ENCODE measurements at places on chromosomes 16 and 17.
A peak's percentile ranks its signal among the peaks of the same experiment; 100 is the strongest.

DNA sequence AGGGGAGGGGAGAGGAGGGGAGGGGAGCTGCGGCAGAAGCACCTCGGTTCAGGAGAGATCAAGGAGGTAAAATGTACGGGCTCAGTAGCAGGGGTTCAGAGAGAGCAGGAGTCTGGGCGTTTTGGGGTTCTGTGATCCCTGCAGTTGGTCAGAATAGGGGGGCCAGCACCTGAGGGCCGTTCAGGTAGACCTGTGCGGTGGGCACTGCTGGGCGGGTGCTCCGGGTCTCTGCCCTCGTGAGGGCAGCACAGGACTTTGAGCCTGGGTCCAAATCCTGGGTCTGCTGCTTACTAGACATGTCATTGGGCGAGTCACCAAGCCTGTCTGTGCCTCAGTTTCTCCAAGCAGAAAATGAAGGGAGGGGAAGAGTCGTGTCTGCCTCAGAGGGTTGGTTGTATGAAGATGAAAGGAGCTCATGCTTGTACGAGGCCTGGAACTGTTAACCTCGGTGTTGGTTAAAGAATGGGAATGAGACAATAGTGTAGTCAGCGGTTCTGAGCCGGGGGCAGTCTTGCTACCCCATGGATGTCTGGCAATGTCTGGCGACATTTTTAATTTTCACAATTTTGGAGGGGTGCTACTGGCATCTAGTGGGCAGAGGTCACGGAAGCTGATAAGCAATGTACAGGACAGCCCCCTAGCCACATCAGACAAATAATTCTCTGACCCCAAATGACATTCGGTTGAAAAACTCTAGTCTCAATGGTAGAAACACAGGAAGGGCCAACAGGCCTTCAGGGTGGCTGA lies 35.4 kb downstream of the OR1D5 start:
- no peak for DNase-seq

DNA sequence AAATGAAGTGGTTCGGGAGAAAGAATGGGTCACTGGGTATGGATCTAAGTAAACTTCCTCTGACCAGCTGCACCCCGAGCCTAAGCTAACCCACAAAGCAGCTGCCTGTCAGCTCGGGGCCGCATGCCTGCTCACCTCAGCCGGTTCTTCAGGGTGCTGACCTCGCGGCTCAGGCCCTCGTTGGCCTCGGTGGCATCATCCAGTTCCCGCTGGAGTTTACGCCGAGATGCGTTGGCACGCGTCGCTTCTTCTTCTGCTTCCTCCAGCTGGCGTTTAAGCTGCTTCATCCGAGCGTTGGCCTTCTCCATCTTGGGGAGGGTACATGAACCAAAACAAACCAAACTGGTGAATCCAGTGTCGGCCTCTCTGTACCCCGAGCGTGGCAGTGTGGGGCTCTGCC lies 41.1 kb downstream of the NDEL1 start:
- DNase-seq, result no peak

DNA sequence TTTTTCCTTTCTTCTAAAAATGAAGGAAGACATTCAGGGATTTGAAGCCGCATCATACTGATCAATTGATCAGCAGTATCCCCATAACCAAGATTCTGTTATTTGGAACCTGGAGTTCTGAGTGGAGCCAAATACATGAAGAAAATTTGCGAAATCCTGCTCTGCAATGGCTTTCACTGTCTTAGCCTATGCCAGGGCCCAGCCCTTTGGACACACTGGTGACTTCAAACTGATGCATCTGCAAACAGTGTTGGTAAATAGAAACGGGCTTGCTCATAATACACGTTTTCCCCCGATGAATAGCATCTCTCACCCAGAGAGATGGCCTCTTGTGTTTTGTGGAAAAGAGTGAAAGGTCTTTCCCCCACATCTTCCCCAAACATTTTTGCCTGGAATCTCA lies 87.6 kb upstream of the TOX3 start:
- no peak for DNase-seq

- peak; percentile 56 for DNase-seq
These were observed 176.4 kb downstream of the SHISA9 start for GRCh38 chr16:13077816-13078215.

DNA sequence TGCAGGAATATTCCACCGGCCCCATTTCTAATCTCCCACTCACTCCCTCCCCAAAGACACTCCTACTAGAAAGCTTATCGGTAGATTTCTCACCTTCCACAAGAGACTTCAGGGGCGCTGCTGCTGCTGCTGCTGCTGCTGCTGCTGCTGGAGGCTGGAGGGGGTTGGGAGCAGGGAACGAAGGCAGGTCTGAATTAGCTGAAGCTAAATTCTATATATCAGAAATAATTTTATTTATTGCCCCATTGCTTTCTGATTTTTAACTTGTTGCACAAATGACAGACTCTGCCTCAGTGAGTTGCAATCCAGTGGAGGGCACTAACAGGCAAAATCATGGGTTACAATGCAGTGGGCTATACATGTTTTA lies 25.8 kb upstream of the HLF start:
- DNase-seq, result no peak

DNA sequence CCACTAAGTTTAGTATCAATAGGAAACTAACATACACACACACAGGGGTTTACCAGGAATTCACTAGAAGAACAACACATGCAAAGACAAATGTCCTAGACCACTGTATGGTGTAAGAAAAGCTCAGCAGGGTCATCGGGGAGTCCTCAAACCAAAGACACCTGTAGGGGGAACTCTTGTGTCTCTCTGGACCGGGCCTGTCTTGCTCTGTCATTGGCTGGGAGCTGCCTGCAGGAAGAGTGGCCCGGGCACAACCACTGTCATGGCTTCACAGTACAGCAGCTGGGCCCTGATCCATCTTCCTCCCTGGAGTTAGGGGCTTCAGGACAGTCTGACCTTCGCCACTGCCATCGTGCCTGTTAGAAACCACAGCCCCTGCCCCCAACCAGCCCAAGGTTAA lies 263.6 kb upstream of the DYNLRB2 start:
- DNase-seq, result no peak

DNA sequence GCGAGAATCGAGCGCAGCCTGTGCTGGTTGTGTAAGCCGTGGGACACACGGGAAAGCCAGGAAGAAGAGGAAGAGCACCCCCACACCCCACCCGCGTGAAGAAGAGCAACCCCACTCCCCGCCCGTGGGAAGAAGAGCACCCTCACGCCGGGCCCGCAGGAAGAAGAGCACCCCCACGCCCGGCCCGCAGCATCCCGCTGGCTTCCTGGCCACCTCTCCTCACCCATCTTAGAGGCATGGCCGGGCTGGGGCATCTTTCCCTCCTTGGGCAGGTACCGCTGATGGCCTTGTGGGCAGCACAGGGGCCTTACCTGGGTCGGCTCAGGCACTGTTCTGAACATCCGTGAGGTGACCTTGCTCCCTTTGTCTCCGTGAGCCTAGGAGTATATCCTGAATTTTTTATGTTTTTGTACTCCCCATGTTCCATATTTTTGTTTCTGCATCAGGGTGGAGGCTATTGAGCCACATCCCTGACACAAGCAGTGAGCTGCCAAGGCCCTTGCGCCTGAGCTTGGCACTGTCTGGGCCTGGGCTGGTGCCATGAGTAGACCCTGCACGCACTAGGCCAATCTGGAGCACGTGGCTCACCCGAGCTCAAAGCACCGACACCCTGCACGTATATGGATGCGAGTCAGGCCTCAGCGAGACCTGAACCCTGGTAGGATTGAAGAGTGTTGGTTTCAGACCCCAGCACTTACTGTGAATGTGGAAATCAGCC lies 71.4 kb upstream of the KCTD5 start:
- DNase-seq, result no peak

DNA sequence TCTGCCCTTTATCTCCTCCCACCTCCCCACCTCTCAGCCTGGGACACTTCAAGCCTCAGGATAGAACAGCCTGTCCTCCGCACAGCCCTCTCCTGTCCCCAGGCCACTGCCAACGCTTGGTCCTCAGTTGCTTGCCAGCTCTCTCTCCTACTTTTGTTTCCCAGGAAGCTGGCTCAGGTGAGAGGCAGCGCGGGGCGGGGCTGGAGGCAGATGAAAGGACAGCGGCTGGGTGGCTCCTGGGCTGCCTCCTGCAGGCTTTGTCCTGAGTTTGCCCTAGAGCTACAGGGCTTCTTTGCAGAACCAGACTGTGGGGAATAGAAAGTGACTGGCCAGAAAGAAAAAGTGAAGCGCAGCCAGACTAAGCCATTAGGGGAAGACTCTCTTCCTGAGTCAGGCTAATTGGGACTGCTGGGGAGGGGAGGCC lies 48.2 kb upstream of the CDC42EP4 start:
- DNase-seq, result peak; percentile 56

DNA sequence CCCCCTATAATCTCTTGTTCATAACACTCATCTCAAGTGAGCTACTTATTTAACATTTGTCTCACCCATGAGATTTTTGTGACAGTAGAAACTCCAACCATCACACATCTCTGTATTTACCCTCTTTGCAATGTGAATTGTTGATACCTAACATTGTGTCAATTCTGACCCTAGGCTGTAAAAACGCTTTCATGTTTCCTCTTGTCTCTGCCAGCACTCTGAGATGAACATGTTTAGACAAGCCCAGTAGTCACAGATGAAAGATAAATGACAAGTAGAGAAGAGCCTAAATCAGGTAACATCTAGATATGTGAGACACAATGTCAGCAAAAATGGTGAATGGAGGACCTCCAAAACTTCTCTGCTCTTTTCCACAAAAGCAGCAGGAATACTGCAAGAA lies 1254.5 kb upstream of the GOT2 start:
- DNase-seq, result peak; percentile 76

- DNase-seq, result no peak
These were observed 7.8 kb downstream of the HSD17B2 start for GRCh38 chr16:82042846-82043245.

- no peak for DNase-seq
These were observed 16.4 kb downstream of the NF1 start for GRCh38 chr17:31111183-31111582.
